Stimulated activated memory B cell treated with anti-CD40 and anti-IgM and Interleukin-4, amounts not matched to agents 10 μg/mL and 1 μg/mL and 100 μg/mL, for 72 hours (primary cell): ENCODE measurements at places on chromosomes 5 and 9.
A peak's percentile ranks its signal among the peaks of the same experiment; 100 is the strongest.

GRCh38 chr5:141875795-141876627 lies 2.2 kb downstream of the PCDH1 start:
- ATAC-seq: no peak

- no peak for ATAC-seq
These were observed 31.3 kb downstream of the ELL2 start for GRCh38 chr5:95930141-95930930.

- ATAC-seq: no peak
These were observed 50.6 kb downstream of the WHRN start for GRCh38 chr9:114454652-114455051.

- ATAC-seq: no peak
These were observed 145.1 kb upstream of the DAB2 start for GRCh38 chr5:39569857-39570256.

DNA sequence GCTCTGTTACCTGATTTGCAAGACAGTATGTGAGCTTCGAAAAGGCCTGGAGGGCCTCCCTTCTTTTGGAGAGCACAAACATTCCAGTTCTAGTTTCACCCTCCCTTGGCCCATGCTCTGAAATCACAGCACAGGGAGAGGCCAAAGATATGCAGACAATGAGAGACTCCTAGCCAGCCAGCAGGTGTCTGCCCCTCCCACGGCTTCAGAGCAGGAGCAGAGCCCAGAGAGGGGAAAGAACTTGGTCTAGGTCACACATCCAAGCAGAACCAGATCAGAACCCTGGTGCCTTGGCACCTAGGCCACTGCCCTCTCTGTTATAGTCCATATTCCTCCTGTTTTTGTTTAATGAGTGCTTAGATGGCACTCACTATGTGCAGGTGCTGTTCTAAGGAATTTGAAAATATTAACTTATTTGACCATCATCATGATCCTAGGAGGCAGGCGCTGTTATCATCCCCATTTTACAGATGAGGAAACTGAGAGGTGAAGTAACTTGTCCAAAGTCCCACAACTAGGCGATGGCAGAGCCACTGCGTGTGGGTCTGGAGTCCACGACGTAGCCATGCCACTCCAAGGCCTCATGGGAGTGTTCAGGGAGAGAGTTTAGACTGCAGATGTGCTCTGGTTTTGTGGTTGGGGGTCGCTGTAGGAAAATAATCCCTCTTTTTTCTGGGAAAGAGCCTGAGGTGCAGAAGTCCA lies 27.2 kb downstream of the TMOD1 start:
- ATAC-seq: peak; percentile 32

DNA sequence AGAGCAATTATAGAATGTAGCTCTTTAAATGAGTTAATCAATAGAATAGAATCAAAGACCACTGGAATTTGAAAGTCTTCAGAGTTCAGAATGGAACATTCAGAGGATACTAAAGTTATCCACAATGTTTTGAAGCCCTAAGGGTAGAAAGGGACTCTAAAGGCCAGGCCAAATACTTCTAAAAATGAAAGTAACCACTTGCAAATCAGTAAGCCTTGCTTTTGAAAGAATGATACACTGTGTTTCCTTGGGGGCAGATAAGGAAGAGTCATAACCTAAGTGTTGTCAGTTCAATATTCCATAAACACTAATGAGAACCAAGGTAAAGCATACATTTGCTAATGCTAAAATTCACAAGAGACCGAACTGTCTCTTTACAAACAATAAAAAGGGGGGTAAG lies 813.5 kb downstream of the PTPRD start:
- no peak for ATAC-seq

DNA sequence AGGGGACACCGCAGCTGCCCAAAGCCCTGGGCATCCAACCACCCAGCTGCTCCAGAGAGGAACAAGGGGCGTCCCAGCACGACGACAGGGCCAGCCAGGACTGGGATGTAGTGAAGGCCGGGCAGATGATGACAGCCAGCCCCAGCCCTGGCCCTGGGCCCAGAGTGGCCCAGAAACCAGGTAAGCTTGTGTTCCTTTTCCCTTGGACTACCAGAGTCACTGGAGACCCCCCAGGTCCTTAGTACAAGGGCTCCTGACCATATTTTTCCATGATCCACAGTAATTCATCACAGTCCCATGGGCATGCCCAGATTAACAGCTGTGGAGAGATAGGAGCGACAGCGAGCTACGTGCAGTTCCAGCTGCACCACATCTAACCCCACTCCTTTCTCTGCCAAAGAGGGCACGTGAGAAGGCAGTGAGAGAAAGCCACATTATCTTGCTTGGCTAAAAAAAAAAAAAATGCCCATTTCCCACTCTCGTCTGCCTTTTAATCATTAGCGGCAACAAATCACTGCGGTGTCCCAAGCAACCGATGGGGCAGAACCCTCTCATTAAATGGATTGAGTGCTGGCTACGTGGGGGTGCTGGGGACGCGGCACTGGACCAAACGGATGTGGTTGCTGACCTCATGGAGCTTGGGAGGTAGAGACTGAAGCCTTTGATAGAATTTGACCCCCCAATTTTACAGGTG lies 21.7 kb upstream of the SYNPO start:
- no peak for ATAC-seq

DNA sequence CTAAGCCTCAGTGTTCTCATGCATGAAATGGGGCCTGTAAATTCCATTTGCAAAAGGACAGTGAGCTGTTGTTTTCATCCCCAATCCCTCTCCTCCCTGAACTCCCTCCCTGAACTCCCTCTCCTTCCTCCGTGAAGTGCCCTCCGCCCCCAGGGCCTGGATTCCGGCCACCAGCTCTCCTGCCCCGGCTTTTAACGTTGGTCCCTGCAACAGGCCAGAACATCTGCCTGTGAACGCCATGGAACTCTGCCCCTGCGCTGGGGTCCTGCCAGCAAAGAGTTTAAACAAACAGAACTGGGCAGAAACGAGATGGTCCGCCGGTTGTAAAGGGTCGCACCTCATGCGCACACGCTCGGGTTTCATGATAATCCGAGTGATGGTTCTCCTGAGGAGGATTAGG lies 62.4 kb downstream of the SMIM23 start:
- ATAC-seq: no peak

- ATAC-seq: no peak
These were observed 560.7 kb downstream of the ZNF608 start for GRCh38 chr5:124185716-124186115.

- no peak for ATAC-seq
These were observed 13.9 kb downstream of the QSOX2 start for GRCh38 chr9:136231478-136232297.

DNA sequence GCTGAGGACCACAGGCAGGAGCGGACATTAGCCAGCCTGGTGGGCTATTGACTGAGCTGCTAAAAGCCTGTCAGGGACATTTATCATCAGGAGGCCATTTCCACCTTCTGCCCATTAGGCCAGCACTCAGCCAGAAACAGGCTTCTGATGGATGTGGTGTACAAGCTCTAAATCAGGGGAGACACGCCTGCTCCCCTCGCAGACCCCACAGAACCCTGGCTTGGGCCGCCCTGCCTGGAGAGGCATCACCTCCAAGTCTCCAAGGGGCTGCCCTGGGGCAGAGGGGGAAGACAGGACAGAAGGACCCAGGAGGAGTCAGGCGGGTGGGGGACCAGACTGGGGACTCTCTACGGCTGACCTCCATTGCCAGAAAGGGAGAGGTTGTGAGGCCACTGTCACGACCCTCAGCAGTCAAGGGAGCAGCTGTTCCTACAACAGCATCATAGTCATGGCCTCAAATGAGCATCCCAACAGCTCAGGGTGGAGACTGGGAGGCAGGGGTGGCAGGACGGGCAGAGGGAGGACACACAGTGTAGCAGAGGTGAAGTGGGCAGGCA lies 24.0 kb upstream of the TRIM14 start:
- no peak for ATAC-seq

DNA sequence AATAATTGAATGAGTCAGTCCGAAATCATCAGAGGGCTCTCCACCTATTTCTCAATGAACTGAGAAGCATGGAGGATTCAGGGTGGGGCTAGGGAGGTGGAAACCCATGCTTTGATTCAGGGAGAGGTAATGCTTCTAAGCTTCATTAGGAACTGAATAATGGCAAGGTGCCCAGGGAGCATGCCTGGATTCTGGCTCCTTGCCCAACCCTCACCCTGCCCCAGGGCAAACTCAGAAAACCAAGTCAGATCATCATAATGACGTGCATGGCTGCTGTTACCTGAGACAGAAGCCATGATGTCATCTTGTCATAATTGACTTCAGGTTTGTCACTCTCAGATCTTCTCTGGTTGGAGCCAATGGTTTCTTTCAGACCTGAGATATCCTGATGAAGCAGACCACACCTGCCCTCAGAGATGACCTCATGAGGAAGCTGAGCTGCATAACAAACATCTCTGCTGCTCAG lies 199.6 kb downstream of the SYK start:
- no peak for ATAC-seq

GRCh38 chr5:172005708-172006320 lies 624 bp downstream of the FBXW11 start:
- peak; percentile 48 for ATAC-seq

DNA sequence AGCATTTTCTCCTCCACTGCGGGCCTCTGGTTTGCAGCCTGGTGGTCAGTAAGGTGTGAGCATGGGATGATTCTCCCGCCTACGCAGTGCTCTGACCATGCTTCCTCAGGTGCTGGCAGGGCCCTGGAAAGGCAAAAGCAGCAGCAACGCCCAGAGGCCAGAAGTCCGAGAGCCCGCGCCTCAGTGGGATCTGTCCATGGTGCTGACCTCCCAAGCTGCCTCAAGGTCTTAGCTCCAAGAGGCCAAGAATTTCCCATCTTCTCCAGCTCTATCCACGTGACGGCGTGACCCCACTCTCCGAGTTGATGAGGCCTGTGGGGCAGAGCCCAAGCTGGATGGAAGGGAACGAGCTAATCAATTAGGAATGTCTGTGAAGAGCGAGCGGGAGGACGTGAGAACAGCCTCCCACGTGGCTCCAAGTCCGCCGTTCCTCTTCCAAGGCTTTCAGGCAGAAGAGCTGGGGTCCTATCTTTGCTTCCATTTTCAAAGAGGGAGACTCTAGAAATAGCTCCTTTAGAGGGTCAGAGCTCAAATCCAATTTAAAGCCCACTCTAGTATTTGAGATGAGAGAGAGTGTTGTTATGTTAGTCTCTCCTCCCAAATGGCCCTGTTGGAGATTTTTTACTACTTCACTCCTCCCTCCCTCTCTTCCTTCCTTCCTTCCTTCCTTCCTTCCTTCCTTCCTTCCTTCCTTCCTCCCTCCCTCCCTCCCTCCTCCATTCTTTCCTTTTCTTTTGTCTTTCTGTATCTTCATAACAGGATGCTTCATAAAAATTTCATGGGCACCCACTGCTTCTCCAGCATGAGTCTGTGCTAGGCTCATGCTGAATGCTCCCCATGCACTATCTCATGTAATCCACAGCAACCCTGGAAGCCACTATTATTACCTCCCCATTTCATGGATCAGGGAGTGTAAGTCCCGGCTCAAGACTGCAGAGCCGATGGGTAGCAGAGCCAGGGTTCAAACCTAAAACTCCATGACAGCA lies 69.3 kb downstream of the OLFM1 start:
- ATAC-seq: no peak
